WTC11 (cell line): ENCODE measurements at places on chromosomes 11 and 22.

DNA sequence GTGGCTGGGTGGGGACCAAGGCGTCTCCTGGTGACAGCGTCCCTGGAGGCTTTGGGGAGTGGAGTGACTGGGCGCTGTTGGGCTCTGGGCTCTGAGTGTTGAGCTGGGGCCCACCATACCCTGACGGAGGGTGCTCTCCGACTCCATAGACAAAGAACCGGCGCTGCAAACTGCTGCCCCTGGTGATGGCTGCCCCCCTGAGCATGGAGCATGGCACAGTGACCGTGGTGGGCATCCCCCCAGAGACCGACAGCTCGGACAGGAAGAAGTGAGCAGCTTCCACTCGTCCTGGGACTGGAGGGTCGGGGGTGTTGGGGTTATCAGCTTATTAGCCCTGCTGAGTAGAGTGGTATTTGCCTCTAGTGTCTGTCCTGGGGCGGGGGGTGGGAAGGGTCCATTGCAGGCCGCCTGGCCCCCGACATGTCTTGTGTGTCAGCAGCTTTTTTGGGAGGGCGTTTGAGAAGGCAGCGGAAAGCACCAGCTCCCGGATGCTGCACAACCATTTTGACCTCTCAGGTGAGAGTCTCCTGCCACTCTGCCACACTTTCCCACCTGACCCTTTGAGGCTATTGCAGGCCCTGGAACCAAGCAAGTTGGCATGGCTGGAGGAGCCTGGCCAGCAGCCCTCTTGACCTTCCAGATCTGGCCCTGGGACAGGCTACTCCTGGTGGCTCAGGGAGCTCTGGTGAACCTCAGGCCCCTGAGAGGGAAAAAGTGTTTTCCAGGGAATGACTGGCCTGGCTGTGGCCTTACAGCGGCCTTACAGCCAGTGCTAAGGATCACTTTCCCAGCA lies 7.6 kb downstream of the CLDN5 start:
- no peak for DNase-seq

DNA sequence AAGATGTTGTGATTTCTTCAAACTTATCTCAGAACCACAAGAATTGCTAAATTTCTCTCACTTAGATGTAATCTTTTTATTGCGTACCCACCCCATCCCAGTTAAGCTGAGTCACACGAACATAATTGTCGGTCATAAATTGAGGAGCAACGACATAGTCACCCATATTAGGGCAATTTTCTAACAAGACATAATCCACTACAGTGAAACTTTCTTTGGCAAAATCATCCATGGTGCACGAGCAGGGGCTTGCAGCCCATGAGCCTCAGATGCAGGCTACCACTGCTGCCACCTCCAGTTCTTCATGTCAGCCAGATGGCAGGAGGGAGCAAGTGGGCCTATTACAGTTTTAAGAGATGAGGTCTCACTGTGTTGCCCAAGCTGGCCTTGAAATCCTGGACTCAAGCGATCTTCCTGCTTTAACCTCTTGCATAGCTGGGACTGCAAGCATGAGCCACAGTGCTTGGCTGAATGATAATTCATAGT lies 70.3 kb upstream of the GRK2 start:
- no peak for DNase-seq

- DNase-seq, result no peak
Measured at GRCh38 chr11:96230686-96231085, 112.3 kb downstream of the MAML2 start.

DNA sequence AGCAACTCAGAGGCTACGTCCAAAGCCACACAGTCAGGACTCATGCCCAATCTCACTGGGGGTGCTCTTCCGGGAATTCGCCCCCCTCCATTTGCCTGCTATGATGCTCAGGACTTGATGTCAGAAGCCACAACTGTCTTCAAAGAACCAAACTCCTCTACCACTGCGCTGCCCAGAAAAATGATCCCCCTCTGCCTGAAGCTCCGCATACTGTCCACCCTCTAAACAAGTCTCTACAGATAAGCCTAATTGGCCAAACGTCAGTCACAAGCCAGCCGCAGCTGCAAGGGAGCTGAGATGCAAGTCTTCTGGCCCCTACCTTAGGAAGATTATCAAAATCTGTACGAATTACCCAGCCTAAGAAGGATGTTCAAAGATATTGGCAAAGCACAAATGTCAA lies 294.6 kb downstream of the BUD13 start:
- DNase-seq, result no peak

GRCh38 chr11:63556404-63557013 lies 6.7 kb downstream of the PLAAT2 start:
- DNase-seq, result no peak
